Fibroblast of gingiva (primary cell): ENCODE measurements at places on chromosomes 3 and 15.

- DNase-seq, result no peak
Measured at GRCh38 chr3:23418026-23418425, 214.9 kb downstream of the UBE2E2 start.

DNA sequence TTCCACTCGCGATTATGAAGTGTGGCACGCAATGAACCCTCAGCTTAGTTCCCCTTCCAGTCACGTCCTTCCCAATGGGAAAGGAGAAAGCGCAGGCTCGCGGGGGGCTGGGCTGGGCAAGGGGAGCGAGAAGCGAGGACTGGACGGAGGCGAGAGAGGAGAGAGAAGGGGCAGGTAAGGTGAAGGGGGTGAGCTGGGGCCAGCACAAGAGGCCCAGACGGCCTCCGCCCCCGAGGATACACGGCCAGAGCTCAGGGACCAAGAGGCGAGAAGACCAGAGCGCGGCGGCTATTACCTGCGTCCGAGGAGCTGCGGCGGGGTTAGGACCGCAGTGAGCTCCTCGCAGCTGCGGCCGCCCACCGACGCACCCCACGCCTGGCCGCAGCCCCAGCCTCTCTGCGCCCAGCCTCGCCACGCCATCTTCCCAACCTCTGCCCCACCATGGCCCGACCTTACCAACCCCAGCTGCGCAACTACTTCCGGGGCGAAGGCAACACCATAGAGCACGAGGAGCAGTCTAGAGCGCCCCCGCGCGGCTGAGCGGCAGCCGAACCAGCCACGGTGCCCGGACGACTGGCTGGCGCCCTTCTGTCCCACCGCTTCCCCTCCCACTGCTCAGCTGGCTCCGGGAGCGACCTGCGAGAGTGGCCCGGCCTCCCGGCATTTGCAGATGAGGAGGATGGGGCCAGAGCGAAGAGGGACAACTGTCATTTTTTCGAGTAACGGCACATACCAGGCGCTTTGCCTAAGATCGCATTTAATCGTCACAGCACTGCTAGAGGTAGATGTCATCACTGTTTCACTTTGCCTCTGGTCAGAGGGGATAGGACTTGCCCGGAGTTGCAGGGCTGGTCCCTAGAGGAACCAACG is at the start of gene PARL:
PARL (minus strand) TSS at position 454 of the 870 bp plus-strand sequence; CDS start at position 420, 34 bp downstream.
- DNase-seq, result peak; percentile 87

DNA sequence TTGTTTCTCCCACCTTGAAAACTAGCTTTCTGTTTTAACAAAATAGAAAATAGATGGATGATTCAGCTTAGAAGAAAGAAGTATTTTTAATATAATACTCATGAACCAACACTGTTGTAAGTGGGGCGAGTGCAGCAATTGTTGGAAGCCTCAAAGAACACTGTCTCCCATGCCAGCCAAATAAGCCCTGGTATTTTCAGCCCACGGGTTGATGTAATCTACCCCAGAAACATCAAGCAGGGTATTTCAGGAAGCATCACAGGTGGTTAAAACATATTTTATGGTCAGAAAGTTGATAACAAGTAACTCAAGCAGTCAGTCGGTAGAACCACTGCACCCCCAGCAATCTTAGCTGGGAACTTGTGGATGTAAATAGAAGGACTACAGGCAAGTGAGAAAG is 115.9 kb downstream of the SV2B start:
- DNase-seq, result no peak

DNA sequence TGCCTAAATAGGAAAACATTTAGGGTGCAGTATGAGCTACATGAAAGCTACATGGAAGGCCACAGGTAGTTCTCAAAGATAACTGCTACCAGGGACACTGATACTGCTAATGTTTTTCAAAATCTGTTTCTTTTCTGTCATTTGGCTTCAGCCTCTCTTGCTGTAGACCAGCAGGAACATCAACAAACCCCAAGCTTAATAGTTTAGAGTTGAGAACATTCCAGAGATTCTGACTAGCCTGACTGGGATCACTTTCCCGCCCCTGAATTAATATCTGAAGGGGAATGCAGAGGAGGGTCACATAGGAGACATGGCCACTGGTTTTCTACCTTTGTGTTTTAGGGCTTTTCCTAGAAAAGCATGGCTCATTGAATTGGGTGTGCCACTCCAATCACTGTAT is 16.9 kb upstream of the C3orf38 start:
- no peak for DNase-seq

GRCh38 chr3:5202222-5202621 is 14.7 kb downstream of the EDEM1 start:
- peak; percentile 58 for DNase-seq

GRCh38 chr3:178787960-178788359 is 251.7 kb downstream of the KCNMB2 start:
- no peak for DNase-seq

- DNase-seq, result peak; percentile 41
Measured at GRCh38 chr15:34722439-34722836, 32.4 kb downstream of the GJD2 start.

GRCh38 chr3:119013951-119014350 is 20.7 kb downstream of the IGSF11 start:
- no peak for DNase-seq

GRCh38 chr15:31004220-31004733 is 12.8 kb upstream of the MTMR10 start:
- no peak for DNase-seq
